ENCODE measurements at places on chromosomes 2 and 18. TPM values are rescaled to one million over a fixed set of nuclear protein-coding genes. Genes with fewer than 3 reads are reported as not detected.

FSIP2 gene
- 0.08 TPM for total RNA-seq

RNMT gene
- total RNA-seq: 8.9 TPM

ZNF513 gene
- 5.4 TPM for total RNA-seq

FAHD2B gene
- total RNA-seq: 5.5 TPM

CD226 gene
- total RNA-seq: 0.23 TPM

TCF4 gene
- total RNA-seq: 148 TPM

COLEC12 gene
- 49.6 TPM for total RNA-seq

MATN3 gene
- 1.1 TPM for total RNA-seq

DES gene
- total RNA-seq: 0.15 TPM

CFAP210 gene
- total RNA-seq: not detected

HAAO gene
- total RNA-seq: 0.47 TPM

BOLL gene
- total RNA-seq: not detected

LAMA1 gene
- total RNA-seq: 82.3 TPM

GNAL gene
- 0.12 TPM for total RNA-seq

HOXD1 gene
- total RNA-seq: not detected

PGAP1 gene
- 6.0 TPM for total RNA-seq

CELF4 gene
- not detected for total RNA-seq

NT5C1B gene
- total RNA-seq: not detected

L3MBTL4 gene
- total RNA-seq: under 0.01 TPM

SLC4A1AP gene
- total RNA-seq: 24.1 TPM

SERPINB7 gene
- total RNA-seq: 4.7 TPM

SMYD1 gene
- not detected for total RNA-seq

ZC3H8 gene
- 6.4 TPM for total RNA-seq

CCDC68 gene
- 2.2 TPM for total RNA-seq

CYP27A1 gene
- total RNA-seq: 25.6 TPM

OTX1 gene
- total RNA-seq: 0.12 TPM

CCDC141 gene
- under 0.01 TPM for total RNA-seq

SIX3 gene
- not detected for total RNA-seq

MOGAT1 gene
- not detected for total RNA-seq

TIMM21 gene
- total RNA-seq: 29.5 TPM

RAMP1 gene
- total RNA-seq: 1.6 TPM

LRRTM1 gene
- total RNA-seq: not detected

DYNC2LI1 gene
- total RNA-seq: 15.6 TPM

ZSWIM2 gene
- not detected for total RNA-seq

KLHL30 gene
- 0.59 TPM for total RNA-seq

DSC1 gene
- total RNA-seq: not detected

GNLY gene
- total RNA-seq: not detected

VPS4B gene
- total RNA-seq: 35.9 TPM

DSG1 gene
- not detected for total RNA-seq

DCAF17 gene
- 17.5 TPM for total RNA-seq

REG3A gene
- total RNA-seq: not detected

EFHD1 gene
- total RNA-seq: 0.23 TPM

PPP4R3B gene
- 32.9 TPM for total RNA-seq

ZNF385B gene
- not detected for total RNA-seq

RBM43 gene
- total RNA-seq: 3.9 TPM

SERPINB11 gene
- 0.12 TPM for total RNA-seq

CDH2 gene
- total RNA-seq: 337 TPM

NAT8 gene
- not detected for total RNA-seq

FN1 gene
- 11,165 TPM for total RNA-seq

FBXO36 gene
- 1.4 TPM for total RNA-seq

CWC22 gene
- total RNA-seq: 11.7 TPM

Data from smooth muscle cell of the coronary artery (primary cell).